Left lung (tissue), 14 donors: ENCODE measurements at places on chromosomes 11 and 22. TPM values are rescaled to one million over a fixed set of nuclear protein-coding genes. Genes with fewer than 3 reads are reported as not detected.

- DNase-seq: no peak
Observed at GRCh38 chr22:37485395-37486223, 575 bp downstream of the MFNG start.

DNA sequence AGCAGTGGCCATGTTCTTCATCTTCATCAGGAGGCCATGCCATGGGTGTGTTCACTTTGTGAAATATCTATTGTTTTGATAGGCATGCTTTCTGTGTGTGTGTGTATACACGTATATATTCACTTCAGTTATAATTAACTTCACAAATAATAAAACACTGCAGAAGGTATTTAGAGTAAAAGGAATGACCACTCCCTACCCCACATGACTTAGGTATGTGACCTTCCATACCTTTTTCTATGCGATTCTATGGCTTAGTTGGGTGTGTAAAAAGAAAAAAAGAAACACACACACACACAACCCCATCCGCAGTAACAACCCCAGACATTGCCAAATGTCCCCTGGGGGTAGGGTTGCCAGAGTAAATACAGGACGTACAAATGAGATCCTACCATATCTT lies 72.0 kb downstream of the CYTH4 start:
- DNase-seq: no peak

GRCh38 chr11:99534812-99535211 lies 514.1 kb downstream of the CNTN5 start:
- no peak for DNase-seq

The PHETA2 gene
- total RNA-seq: 18.7 TPM

DNA sequence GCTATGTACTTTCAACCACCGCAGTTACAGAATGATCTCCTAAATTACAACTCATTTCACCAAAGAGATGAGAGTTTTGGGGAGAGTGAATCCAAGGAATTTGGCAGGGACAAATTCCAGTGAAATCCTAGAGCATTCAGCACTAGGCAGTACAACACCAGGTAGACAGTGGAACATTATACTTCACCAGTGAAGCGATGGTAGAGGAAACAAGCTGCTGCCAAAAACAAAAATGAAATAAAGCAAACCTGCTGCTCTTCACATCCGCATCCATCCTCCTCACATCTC lies 16.9 kb downstream of the SMCO4 start:
- no peak for DNase-seq

DNA sequence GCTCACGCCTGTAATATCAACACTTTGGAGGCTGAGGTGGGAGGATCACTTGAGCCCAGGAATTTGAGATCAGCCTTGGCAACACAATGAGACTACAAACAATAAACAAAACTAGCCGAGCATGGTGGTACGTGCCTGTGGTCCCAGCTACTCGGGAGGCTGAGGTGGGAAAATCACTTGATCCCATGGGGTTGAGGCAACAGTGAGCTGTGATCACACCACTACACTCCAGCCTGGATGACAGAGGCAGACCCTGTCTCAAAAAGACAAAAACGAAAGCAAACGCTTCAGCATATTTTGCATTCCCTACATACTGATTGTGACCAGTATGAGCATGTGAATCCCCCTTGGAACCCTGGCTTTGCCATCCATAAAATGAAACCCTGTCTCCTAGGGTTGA lies 33.9 kb upstream of the MN1 start:
- DNase-seq: no peak

- no peak for DNase-seq
Observed at GRCh38 chr11:24903555-24903954, 406.7 kb downstream of the LUZP2 start.

GRCh38 chr11:68460741-68461574 lies at the start of gene PPP6R3:
Gene PPP6R3 (plus strand): TSS chr11:68460752. CDS start chr11:68537665, 76,913 bp downstream.
- no peak for DNase-seq

The LARGE2 gene
- total RNA-seq: 7.5 TPM
